ENCODE measurements at places on chromosomes 3 and 15.

DNA sequence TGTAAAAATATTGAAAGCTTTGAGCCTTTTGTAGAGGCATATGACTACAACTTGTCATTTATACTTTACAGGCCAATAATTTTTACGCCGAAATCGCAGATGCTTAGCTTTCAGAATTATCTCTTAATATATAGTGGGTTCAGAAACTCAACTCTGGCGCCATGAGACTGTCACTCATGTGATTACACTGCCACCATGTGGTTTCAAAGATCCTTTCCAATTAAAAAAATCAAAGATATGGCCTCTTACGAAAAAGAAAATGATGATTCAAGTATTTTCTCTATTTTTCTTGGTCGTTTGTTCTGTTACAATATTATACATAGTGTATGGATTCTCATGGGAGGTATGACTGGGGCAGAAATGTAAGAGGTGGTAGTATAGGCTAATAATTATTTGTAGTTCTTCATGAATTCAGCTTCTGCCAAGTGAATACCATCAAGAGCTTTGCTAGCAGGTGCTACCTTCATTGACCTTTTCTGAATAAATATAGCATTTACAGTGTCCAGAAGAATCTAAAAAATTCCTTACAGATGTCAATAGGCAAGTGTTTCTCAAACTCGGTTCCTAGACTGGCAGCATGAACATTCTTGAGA, 751.7 kb upstream of the GOLIM4 start:
- DNase-seq = peak; percentile 49

GRCh38 chr3:195020921-195021320, 250.0 kb downstream of the XXYLT1 start:
- no peak for DNase-seq

GRCh38 chr3:167691366-167691765, 37.6 kb upstream of the WDR49 start:
- DNase-seq = no peak

DNA sequence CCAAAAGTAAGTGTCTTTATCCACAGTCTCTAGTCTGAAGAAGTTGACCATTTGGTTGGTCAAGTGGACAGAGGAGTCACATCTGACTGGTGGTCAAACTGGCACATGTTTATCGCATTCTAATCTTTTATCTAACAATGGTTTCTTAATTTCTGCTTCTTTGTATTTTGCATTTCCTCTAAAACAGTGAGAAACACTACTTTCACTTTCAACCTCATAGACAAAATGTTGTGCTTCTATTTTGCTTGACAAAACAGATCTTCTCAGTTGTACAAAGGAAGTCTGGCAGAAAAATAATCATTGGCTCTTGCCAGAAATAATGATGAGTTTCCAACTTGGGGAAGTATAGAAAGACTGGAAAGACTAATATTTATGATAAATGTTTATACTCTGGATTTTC, 103.9 kb downstream of the MME start:
- no peak for DNase-seq

- no peak for DNase-seq
These were observed 28.5 kb downstream of the MCTP2 start for GRCh38 chr15:94259863-94260262.

GRCh38 chr3:36877930-36878685, 66.7 kb downstream of the TRANK1 start:
- no peak for DNase-seq
